ENCODE measurements at places on chromosomes 12 and 14.

DNA sequence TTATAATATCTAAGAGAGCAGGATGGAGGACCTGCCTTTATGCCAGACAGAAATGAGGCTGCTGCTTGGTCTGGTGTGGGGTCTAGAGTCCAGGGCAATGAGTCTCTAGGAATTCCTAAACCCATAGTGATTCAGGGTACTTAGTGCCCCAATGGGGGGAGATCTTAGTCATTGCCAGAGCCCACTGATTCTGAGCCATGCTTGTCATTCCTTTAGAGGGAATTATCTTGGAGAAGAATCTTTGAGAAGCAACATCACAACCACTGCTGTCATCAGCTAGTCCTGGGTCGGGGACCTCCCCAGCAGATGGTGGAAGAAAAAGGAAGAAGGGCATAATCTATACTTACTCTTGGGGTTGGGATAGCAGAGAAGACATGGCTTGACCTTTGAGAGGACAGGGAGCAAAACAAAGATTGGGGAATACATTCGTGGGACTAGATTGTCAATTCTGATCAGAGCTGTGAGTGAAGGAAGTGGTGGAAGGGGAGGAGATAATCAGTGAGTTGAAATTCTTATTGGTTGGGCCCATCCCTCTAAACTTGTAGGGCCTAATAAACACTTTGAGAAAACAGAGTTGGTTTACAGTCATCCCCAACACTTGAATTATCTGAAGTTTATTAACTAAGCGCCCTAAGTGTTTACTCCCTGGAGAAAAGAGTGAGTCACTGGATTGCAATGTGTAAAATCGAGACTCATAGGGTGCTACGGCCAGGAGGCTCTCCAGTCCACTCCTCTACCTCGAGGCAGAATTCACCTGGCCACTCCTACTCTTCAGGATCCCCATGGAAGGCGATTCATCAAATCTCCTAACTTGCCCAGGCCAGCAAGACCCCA, 3.0 kb upstream of the KRT3 start:
- no peak for DNase-seq

DNA sequence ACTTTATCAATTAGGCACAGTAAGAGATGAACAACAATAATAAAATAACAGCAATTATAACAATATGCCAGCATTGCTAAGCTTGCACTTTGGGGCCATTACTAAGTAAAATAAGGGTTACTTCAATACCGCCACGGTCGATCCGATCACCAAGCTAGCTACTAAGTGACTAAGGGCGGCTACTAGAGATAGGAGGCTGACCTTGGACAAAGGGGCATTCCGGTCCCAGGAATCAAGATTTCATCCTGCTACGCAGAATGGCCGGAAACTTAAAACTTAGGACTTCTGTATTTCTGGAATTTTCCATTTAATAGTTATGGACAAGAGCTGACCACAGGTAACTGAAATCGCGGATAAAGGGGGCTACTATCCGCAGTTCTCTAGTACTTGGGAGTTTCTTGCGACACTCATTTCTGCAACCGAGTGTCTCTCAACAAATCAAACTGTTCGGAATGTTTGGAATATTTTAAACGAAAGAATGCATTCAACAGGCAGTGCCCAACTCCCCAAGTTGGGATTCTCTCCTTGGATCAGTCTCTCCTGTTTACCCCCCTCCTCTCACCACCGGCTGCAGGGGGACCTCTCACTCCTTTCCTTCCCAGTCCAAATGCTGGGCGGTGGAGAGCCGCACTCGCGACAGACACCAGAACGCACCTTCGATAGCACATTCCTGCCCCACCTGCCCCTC, 650 bp downstream of the HEBP1 start:
- DNase-seq = no peak

DNA sequence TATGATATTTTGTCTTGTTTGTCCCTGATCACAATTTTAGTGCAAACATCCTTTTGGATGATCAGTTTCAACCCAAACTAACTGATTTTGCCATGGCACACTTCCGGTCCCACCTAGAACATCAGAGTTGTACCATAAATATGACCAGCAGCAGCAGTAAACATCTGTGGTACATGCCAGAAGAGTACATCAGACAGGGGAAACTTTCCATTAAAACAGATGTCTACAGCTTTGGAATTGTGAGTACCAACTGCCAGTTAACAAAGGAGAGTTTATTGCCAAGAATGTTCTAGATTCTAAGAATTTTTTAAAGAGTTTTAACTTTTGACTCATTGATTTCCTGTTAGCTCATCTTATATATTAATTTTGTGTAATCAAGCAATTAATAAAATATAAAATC, 55.4 kb downstream of the IRAK3 start:
- DNase-seq = no peak

DNA sequence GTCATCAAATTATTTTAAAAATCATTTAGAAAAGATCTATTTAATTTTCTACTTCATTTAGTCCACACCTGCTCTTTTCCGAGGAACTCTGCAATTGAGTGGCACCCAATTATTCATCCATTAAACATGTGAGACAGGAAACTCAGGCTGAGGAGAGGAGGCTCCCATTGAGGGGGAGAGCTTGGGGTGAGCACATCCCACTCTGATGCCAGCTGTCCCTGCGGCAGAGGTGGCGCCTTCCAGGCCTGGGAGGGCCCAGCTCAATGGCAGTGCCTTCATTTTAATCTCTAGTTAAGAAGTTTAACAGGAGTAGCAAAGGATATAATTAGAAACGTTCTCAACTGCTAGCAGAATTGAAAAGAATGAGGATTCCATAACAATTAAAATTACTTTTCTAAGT, 92.0 kb downstream of the ITPR2 start:
- no peak for DNase-seq

DNA sequence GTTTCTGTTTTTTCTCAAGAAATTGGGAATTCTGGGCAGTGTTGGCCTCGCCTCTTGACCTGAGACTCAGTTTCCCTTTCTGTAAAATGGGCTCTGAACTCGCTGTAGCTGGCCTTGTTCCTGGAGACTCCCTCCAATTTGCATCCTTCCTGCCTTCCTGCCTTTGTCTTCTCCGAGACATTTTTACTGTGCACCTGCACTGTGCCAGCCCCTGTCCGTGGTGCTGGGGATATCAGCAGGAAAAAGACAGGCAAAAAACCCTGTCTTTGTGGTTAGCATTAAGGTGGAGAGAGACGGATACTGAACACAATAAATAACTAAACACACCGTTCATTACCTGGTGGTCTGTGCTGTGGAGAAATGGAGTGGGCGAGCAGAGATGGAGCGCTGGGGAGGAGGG, 129.8 kb downstream of the AACS start:
- DNase-seq = no peak

DNA sequence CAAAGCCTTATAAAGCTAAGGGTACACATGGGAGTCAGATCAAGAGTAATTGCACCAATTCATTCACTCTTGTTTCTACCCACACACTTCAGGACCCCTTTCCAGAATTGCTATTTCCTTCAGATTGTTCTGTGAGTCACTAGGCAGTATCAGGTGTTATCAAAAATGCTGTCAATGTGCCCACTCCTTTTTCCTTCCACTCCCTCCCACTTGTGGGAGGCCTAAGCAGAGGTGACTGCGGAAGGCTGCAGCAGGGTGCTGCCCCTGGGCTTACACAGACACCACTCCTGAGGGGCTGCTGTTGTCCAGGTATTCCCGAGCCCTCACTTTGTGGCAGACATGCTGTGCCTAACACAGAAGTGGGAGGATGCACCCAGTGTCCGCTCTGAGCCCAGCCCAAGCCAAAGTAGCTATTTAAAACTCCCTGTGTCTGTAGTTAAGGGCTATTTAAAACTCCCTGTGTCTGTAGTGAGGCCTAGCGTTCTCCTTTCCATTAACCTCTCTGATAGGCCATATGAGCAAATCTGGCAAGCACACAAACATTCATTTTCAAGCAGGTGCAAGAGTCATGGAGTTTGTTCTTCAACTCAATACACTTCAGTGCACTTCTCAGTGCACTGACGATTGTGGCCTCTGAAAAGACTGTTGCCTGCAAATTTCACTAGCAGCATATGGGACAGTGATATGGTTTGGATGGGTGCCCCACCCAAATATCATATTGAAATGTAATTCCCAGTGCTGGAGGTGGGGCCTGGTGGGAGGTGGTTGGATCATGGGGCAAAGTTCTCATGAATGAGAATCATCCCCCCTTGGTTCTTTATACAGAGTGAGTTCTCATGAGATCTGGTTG, 117.8 kb downstream of the PHLDA1 start:
- no peak for DNase-seq

GRCh38 chr12:117790198-117790597, 178.6 kb downstream of the KSR2 start:
- no peak for DNase-seq

DNA sequence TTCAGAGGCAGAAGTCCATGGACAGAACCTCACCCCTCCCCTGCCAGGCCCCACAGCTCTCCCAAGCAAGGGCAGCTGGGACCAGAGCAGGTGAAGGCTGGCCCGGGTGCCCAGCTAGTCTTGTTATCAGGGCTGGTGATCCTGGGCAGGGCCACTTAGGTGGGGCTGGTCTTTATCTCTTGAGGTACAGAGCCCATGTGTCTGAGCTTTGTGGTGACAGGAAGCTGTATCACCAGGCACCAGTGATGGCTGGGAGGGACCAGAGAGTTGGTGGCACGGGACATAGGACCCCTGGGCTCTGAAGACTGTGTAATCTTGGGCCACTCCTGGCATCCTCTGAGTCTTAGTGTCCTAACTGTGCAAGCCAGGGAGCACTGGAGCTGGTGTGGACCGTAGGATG, 12.8 kb upstream of the HPD start:
- no peak for DNase-seq

- DNase-seq = no peak
Measured at GRCh38 chr14:92553438-92553837, 39.9 kb downstream of the RIN3 start.

DNA sequence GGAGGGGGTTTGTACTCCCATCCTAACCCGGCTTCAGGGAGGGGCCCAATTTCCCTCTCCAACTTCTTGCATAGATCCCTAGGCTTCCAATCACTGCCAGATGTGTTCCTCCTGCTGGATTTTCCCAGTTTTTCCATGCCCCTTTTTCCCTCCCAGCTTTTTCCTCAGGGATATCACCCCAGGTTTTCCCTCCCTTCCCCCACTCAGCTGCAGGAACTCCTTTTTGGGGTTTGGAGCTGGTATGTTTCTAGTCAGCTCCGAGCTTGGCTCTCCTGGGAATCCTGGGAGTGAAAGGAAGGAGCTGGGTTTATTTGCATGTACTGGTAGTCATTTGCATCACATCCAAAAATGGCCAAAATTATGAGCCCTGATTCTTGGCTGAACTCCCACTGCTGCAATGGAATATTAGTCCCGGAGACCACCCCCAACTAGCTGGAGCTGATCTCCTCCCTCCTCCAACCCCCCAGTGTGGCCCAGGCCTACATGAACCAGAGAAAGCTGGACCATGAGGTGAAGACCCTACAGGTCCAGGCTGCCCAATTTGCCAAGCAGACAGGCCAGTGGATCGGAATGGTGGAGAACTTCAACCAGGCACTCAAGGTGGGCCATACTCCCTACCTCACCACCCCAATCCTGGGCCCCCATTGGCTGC, 1.4 kb upstream of the RDH5 start:
- DNase-seq = no peak

GRCh38 chr12:109124878-109125648, 8.7 kb downstream of the ACACB start:
- no peak for DNase-seq

DNA sequence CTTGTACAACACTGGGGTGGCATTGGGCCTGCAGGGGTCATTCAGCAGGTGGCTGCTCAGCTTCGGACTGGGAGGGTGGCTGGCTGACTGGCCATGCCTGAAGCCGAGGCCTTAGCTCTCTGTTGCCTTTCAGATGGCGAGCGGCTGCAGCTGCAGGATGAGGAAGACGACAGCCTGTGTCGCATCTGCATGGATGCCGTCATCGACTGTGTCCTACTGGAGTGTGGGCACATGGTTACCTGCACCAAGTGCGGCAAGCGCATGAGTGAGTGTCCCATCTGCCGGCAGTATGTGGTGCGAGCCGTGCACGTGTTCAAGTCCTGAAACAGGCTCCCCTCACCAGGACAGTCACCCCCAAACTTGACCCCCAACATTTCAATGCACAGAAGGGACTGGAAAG, 23.3 kb downstream of the RNF34 start:
- no peak for DNase-seq

DNA sequence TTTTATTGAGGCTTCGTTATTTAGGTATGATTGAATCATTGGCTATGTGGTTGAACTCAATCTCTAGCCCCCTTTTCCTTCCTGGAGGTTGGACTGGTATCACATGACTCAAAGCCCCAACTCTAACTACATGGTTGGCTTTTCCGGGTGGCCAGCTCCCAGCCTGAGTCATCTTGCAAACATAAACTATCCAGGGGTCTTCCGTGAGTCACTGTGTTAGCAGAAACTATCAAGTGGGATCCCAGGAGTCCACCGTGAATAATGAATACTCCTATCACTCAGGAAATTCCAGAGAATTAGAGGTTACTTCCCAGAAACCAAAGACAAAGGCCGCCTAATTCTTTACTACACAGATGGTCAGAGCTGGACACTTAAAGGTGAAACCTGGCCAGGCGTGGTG, 19.7 kb upstream of the PLEKHD1 start:
- DNase-seq = no peak

DNA sequence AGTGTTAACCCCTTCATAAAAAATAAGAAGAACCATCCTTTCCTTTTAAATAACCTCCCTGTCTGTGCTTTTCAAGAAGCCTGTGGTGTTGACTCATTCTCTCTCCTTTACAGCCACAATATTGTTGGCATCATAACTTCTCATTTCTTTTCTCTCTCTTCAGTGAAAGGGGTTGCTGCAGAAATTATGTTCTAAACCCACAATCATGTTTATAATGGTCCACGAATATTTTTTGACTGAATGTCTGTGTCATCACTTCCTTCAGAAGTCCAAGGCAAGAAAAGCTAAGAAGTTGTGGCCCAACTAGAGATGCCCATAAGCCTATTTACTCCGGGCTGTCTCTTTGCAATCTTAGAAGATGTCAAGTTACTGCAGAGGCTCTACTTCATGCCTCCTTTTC, 488.3 kb downstream of the APAF1 start:
- DNase-seq = no peak

GRCh38 chr12:19894803-19895202, 455.5 kb downstream of the AEBP2 start:
- DNase-seq = no peak

DNA sequence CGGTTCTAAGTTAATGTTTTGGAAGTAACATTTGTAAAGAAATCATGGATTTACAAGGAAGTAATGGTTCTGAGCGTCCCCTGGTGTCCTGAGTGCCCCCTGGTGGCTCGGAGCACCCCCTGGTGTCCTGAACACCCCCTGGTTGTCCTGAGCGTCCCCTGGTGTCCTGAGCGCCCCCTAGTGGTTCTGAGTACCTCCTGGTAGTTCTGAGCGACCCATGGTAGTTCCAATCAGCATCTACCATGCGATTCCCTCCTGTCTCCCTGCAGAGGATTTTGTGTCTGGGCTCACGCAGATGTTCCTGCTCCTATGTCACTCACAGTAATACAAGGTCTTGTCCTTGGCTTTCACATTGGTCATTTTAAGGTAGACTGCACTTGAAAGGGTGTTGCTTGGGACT, 1352.9 kb downstream of the TMEM121 start:
- DNase-seq = no peak

GRCh38 chr14:79583738-79584408, 627.4 kb downstream of the DIO2 start:
- DNase-seq = no peak

GRCh38 chr12:68030248-68030647, 41.0 kb downstream of the IFNG-AS1 start:
- no peak for DNase-seq
